Stimulated activated CD4-positive, alpha-beta T cell treated with anti-CD3 and anti-CD28 coated beads, Interleukin-12 subunit alpha, Interleukin-12 subunit beta, amount 100 ng/mL, for 24 hours (primary cell): ENCODE measurements at places on chromosomes 3 and 15.

GRCh38 chr15:33859992-33860545, 108.2 kb upstream of the CHRM5 start:
- no peak for DNase-seq

- no peak for DNase-seq
Measured at GRCh38 chr3:171846597-171846996, 3.4 kb downstream of the TMEM212 start.

GRCh38 chr15:31302778-31303725, 23.6 kb upstream of the KLF13 start:
- DNase-seq = peak; percentile 17

DNA sequence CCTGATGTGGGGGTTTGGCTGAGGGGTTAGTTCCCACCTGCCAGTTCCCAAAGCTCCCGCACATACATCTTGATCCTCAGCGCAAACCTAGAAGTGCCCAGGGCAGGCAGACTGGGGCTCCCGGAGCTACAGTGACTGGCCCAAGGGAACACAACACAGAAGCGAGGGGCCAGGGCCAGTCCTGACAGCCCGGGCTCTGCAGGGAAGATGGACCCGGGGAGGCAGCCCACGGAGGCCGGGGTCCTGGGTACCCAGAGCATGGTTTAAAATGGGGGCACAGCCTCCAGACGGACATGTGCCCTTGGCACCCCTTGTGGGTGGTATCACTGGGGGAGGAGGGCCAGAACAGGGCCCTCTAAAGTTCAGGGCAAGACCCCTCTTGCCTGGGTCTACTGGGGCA, 5.1 kb downstream of the CPN2 start:
- DNase-seq = no peak

- DNase-seq = no peak
Measured at GRCh38 chr3:186053954-186054791, 54.7 kb downstream of the ETV5 start.

DNA sequence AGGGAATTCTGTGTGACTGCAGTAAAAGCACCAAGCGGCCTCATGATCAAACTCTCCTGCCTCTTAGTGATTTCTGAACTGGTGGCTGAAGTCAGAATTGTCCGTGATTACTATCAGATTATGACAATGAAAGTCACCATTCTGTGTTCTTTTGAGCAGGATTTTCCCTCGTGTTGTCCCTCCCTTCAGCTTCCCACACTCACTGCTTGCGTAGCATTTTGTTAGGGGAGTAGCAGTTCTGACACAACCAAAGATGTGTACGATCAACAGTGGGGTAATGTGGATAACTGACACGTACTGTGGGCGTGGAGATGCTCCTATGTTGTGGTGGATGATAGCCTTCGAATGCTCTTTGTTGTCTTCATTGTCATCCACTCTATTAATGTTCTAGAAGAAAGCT, 67.8 kb upstream of the ICE2 start:
- DNase-seq = no peak

- no peak for DNase-seq
Measured at GRCh38 chr3:167559924-167560323, 86.1 kb upstream of the SERPINI2 start.

GRCh38 chr3:14808502-14809266, 10.1 kb upstream of the FGD5 start:
- DNase-seq = no peak

GRCh38 chr3:64223791-64224745, 1.2 kb downstream of the PRICKLE2 start:
- DNase-seq = no peak

GRCh38 chr3:119322835-119323722, 28.9 kb downstream of the ARHGAP31 start:
- peak; percentile 90 for DNase-seq

DNA sequence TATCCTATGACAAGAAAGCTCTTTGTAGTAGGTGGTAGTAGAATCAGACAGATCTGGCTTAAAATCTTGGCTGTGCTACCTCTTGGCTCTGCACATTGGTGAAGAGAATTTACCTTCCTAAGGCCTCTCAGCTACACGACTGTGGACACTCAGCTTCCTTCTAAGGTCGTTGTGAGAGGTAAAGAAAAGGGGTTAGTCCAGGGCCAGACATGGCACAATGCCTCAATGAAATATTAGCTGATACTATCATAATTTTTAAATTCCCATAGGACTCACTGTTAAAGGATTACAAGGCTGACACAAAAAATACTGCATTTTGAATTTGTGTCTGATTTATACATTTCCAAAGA, 80.4 kb downstream of the IGF1R start:
- no peak for DNase-seq

- no peak for DNase-seq
Measured at GRCh38 chr3:7428206-7428718, 567.3 kb downstream of the GRM7 start.

- DNase-seq = no peak
Measured at GRCh38 chr3:155398046-155398445, 104.6 kb upstream of the STRIT1 start.

DNA sequence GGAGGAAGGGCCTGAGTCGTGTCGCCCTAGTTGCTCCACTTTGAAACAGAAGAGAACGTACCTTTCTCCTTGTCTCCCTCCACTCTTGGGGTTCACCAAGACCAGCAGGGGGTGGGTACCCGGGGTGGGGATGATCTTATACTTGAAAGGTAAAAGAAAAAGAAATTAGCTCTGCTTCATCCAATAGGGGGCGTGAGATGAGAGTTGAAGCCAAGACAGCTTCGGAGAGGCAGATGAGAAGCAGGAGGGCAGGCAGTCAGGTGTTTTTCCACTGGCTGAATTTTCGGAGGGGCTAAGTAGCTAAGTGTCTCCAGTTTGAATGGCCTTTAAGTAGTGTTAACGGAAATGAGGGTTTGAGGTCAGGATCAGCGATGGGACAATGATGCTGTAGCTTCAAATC, 100.4 kb downstream of the DGKG start:
- no peak for DNase-seq

GRCh38 chr3:177465257-177465642, 268.0 kb upstream of the TBL1XR1 start:
- DNase-seq = no peak

DNA sequence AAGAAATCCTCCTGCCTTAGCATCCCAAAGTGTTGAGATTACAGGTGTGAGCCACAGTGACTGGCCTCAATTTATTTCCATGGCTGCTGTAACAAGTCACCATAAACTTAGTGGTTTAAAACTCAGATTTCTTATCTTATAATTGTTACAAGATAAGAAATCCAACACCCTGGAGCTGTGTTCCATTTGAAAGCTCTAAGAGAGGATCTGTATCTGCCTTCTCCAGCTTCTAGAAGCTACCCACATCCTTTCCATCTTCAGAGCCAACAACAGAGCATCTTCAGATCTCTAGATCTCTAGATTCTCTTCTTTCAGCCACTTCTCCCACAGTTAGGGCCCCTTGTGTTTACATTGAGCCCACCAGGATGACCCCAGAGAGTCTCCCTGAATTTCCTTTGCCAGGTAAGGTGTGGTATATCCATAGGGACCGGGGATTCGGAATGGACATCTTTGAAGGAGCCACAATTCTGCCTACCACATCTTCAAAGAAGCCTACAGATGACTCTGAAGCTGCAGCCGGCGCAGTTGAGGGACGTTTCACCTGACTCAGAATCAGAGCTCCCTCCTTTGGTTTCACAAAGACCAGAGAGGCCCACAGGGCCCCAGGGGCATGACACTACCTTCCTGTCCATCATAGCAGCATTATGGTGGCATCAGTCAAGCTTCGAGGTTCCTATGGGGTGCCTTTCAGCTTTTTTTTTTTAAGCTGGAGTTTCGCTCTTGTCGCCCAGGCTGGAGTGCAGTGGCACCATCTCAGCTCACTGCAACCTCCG, 87.0 kb upstream of the IGF1R start:
- no peak for DNase-seq

GRCh38 chr3:179964890-179965289, 71.8 kb downstream of the PEX5L start:
- DNase-seq = no peak

GRCh38 chr3:136075218-136075808, 109.8 kb downstream of the PPP2R3A start:
- DNase-seq = peak; percentile 31

GRCh38 chr15:26128611-26129140, 265.5 kb upstream of the ATP10A start:
- no peak for DNase-seq

- no peak for DNase-seq
Measured at GRCh38 chr3:20999661-21000060, 751.3 kb downstream of the ZNF385D start.

GRCh38 chr15:39756806-39757522, 25.7 kb downstream of the FSIP1 start:
- DNase-seq = no peak

DNA sequence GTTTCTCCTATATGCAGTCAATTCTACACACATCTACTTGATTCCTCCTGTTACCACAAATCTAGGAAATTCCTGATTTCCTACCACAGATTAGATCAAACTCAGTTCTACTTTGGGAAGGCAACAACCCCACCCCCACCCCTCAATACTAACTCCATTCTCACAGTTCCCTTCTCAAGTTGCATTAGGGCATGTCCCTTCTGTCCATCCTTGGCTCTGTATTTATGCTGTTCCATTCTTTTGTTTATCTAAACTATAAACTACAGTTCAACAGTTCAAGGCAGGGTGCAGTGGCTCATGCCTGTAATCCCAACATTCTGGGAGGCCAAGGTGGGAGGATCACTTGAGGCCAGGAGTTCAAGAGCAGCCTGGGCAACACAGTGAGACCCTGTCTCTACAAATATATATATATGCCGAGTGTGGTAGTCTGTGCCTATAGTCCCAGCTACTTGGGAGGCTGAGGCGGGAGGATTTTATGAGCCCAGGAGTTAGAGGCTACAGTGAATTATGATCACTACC, 25.2 kb upstream of the IMPDH2 start:
- no peak for DNase-seq

- DNase-seq = no peak
Measured at GRCh38 chr3:150446470-150446977, 38.4 kb downstream of the TSC22D2 start.

DNA sequence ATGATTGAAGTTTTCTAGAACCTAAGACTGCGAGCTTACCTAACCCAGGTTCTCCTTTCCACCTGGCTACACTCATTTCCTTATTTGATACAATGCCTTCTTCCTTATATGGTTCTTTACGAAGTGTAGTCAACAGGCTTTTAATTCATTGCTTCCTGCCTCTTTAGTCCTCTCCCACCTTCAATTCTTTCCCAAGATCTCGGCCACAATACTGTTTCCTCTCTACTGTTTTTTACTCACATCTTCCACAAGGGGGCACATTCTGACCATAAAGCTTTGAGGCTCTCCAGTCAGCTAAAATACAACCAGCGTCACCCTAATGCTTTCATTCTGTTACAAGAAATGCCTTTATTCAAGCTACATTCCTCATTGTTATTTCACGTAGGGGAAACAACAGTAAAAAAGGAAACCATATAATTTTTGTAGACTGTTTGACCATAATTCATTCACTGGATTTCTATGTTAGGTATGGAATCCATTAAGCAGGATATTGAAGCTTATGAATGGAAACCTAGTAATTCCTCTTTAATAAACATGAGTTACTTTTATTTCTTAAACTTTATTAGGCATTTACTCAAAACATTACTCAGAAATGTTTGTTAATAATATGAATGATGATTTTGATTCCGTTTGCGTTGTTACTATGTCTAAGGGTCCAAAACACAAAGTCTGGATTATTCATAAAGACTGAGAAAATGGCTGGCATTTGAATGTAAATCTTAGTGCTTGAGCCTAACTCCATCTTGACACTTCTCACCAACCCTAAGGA, 29.5 kb upstream of the VEPH1 start:
- DNase-seq = no peak

- no peak for DNase-seq
Measured at GRCh38 chr15:69393831-69394491, 20.2 kb upstream of the KIF23 start.

GRCh38 chr3:167773584-167773983, 38.1 kb downstream of the SERPINI1 start:
- no peak for DNase-seq

DNA sequence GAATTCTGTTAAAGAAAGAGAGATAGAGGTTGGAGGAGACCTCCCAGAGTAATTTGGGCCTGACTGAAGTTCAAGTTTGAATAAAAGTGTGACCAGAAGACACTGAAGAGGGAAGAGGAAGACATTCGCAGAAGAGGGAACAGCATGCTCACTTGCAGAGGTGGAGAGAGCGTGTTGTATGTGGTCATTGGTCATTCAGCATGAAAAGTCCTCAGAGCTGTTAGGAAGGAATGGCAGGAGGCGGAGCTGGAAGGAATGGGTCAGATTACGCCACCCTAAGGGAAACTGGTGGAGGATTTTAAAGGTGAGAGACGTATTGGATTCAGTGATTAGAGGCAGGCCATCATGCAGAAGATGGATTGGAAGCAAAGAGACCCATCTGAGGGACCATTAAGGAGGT, 41.6 kb downstream of the IQCH start:
- no peak for DNase-seq

DNA sequence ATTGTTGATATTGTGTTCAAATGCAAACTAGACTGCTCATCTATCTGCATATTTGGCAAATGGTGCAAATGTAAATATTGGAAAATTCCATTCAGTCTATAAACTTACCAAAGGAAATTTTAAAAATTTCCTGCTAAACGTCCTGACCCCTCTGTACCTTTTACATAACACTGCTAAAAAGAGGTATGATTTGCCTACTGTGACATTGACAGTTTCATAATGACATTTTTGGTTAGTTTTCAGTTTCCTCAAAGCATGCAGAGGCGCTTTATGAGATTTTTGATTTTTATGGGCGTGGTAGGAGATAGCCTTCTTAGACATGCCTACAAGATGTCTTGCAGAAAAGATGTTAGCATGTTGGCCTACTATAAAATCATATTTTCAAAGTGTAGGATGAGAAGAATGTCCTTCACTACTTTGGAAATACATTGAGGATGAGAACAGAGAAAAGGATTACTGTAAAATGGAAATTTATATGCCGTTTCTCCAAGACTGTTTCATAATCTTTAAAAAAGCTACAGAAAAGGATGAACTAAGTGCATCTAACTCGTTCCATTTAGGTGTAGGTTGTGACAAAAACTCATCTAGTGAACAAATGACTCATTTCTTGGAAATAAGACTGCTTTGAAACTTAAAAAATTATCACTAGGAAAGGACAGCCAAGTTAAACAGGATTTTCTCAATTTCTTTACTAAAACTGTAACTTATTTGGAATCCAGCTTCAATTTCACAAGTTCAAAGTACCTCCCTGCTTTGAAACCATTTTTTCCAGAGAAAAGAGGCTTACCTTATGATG, 14.5 kb upstream of the ISLR start:
- no peak for DNase-seq

- no peak for DNase-seq
Measured at GRCh38 chr3:106688464-106688863, 688.8 kb upstream of the CCDC54 start.

GRCh38 chr3:179898024-179898423, 138.7 kb downstream of the PEX5L start:
- no peak for DNase-seq
